ENCODE measurements at places on chromosomes 16 and 17.
A peak's percentile ranks its signal among the peaks of the same experiment; 100 is the strongest.

DNA sequence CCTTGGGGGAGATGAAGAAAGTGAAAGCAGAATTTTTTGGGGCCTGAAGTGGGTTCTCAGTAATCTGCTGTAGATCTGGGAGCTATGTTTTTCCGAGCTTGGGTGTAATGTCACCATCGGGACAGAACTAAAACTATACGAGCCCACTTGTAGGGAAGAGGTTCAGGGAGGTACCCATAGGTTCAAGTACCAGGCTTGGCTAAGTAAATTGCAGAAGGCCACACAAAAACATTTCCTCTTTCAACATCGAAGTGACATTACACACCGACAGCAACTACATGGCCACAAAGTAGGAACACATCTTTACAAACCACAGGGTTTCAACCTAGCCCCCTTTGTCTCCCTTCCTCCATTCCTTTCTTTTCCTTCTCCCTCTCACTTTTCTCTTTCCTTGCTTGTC lies 10.2 kb upstream of the ASIC2 start:
- DNase-seq, result no peak

DNA sequence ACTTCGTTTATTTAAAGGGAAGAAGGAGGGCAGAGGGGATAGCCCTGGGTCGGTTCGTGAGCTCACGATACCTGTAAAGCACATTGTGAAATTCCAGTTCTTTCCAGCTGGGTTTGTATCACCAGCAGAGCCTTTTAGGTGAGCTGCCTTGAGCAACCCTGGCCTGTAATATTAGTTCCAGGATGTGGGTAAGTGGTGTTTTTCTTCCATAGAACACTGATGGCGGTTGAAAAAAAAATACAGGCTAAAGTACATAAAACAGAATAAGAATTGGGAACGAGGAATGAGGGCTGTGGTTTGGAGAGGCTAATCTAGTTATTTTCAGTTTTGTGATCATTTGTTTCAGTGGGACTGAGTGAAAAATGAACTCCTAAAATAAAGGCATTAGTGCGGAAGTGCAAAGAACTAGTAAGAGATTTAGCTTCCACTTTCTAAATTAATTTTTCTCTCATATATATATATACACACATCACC lies 20.6 kb downstream of the HS3ST3B1 start:
- DNase-seq, result no peak

- DNase-seq, result no peak
Measured at GRCh38 chr16:50941681-50942080, 199.8 kb downstream of the CYLD start.

DNA sequence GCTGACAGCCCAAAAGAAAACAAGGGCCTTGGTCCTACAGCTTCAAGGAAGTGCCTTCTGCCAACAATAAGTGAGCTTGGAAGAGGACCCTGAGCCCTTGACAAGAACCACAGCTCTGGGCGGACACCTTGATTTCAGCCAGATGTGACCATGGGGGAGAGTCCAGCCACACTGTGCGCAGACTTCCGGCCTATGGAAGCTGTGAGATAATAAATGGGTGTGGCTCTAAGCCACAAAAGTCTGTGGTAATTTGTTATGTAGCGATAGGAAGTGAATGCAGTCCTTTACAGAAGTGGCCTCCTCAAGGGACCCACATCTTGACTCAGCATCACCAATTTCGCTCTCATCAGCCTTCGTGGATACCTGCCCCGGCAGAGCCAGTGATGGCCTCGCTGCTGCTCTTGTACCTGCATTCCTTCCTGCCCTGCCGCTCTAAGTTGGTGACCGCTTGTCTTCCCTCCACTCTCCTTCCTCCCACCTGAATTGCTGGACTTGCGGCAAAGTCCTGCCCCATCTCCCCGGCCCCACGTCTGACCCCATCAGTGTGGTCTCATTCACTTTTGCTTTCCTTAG lies 29.3 kb downstream of the PRSS54 start:
- DNase-seq, result no peak

GRCh38 chr17:79830303-79830702 lies 8.9 kb downstream of the CBX4 start:
- no peak for DNase-seq

DNA sequence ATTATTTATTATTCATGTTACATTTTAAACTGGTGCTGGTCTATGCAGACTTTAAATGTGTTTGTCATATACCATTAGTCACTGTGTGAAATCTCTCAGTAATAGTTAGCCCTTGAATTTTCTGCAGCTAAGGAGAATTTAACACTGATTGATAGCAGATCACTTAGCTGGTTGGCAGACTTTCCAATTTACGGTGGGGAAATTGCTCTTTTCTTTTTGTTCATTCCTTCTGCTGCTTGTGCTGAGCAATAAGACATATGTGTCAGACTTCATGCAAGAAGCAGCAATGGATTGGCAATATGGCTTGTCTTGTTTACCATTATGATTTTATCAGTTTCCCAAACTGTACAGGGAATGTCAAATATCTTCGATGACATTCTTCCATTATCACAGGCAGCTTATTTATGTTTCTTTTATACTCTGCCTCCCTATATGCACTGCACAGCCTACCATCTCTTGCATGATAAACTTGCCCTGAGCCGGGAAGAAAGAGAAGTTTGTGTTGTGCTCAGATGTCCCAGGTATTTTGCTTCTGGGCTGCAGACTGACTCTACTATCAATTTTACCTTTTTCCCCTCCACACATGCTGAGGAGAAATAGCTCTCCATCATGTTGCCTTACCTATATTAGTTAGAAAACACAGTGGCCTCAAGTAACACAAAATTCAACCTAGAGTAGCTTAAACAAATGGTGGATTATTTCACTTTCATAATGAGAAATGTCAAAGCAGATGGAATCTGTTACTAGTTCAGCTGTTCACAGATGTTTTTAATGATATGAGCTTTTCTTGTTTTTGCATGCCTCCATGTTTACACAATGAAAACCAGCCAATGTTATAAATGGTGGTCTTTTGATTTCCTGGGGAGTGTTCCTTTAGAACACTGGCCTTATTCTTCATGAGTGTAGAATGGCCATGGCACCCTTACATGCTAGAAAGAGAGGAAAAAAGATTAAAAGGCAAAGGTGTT lies 968.1 kb upstream of the GOT2 start:
- no peak for DNase-seq

DNA sequence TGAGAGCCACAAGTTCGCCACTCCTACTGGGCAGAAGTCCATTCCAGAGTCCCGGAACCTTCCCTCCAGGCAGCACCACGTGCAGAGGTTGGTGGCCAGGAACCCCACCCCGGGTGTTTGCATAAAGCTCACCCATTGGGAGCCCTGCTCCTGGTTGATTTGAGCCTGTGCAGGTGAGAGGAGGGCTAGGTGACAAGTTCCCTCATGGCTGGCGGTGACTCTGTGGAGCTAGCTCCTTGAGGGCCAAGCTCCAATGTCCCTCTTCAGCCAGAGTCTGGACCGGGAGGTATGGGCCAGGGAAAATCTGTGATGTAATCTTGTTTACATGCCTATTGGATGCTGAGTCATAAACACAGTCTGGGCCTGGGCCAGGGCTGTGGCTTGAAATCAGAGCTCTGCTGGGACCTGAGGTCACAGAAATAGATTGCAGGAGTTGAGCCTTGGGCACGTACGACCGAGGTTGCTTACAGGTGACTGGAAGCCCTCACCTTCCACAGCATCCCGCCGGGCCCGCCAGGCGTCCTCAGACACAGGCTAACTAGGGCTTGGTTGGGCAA lies 118.9 kb downstream of the AATF start:
- peak; percentile 67 for DNase-seq

GRCh38 chr16:8623634-8624033 lies 2.1 kb downstream of the METTL22 start:
- DNase-seq, result peak; percentile 7

DNA sequence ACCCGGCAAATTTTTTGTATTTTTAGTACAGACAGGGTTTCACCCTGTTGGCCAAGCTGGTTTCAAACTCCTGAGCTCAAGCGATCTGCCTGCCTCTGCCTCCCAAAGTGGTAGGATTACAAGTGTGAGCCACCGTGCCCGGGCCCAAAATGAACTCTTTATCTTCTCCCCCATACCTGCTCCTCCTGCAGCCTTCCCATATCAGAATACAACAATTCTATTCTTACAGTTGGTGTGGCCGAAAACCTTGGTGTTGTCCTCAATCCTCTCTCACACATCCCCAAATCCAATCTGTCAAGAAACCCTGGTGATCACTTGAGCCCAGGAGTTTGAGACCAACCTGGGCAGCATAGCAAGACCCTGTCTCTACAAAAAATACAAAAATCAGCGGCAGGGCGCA lies 19.5 kb upstream of the SPN start:
- DNase-seq, result no peak

DNA sequence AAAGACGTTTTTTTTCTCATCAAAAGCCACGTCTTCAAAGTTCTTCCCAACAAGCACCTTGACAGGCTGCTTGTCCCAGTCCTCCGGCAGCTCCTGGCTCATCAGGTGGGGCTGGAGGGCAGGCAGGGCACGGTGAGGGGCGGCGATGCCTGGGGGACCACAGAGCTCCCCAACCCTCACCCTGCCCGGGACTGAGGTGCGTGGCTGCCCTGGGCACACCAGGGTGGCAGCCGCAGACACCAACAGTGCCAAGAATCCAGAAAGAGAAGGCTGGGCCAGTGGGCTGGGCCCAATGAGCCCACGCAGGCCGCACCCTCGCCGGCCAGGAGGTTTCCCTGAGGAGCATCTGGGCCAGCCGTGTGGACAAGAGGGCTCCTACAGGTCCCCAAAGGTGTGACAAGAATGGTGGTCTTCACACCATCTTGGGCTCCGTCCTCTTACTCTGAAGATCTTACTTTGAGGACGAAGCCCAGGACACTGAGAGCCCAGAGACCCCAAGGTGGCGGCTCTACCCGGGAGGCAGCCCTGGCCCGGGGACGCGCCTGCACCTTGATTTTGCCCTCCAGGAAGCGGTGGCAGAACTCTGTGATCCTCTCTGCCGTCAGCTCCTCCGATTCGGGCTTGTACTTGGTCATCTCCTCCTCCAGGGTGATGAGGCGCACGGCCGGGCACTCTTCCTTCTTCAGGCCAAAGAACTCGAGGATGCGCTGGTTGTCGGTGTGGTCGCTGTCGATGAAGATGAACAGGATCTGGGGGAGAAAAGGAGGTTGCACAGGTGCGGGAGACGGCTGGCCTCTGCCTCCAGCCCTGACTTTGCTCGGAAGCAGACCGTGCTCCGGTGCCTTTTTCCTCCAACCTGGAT lies 11.3 kb upstream of the PPP1R27 start:
- no peak for DNase-seq

- DNase-seq, result no peak
Measured at GRCh38 chr17:35780950-35781349, 14.5 kb downstream of the MMP28 start.

DNA sequence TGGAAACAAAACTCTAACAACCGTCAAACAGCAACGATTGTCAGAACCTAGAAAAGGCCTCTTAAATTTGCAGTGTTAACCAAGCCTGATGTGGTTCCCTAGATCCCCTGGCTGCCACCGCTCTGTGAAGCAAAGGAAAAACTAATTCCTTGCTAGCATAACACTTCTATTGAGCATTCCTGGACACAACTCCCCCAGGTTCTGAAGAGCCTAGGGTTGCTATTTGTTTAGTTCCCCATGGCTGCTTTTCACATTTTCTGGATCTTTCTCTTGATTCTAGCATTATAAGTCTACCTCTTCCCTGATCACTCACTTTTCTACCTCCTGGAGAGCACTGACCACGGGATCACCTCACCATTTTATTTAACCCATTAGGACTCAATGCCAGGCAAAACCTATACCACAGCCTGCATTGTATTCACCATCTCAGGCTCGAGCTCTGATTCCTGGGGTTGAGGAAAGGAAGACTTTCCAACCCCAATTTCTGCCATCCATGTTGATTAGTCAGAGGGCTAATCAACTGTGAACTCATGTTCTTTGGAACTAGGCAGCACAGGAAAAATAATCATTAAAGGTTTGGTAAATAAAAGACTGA lies 692 bp upstream of the KCNJ16 start:
- no peak for DNase-seq

- DNase-seq, result no peak
Measured at GRCh38 chr16:12788758-12789157, 14.9 kb downstream of the CPPED1 start.

GRCh38 chr17:2975469-2975958 lies 87.9 kb downstream of the OR1D5 start:
- no peak for DNase-seq

- DNase-seq, result no peak
Measured at GRCh38 chr17:57988301-57989250, 522 bp upstream of the VEZF1 start.

DNA sequence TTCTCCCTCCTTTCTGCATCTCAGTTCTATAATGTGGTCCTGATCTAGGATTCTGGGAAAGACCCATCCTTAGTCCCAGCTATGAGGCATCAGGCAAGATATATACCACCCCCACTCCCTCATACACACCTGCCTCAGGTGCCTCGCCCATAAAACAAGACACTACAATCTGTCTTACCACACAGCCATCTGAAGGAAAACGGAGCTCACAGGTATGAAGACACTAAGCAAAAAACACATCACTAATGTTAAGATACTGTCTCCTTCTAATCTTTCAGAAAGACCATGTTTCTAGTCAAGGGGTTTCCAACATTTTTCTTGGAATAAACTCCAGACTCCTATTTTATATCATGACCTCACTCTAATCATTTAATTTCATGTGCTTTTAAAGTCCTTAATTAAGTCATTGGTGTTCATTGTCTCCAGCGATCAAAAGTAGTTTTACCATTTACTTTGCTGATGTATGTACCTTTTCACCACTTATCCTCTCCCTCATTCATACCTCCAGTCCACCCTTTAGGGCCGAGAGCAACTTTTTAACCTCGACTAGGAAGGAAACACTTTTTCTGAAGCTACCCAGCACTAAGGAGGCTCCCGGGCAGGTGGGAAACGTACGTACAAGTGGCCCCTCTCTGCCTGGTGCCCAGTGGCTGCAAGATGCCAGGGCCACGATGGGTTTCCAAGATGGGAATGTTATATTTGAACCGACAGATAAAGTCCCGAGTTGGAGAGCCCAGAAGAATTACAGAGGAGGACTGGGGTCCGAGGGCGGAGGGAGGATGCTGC lies 979 bp downstream of the MAP3K14 start:
- no peak for DNase-seq

DNA sequence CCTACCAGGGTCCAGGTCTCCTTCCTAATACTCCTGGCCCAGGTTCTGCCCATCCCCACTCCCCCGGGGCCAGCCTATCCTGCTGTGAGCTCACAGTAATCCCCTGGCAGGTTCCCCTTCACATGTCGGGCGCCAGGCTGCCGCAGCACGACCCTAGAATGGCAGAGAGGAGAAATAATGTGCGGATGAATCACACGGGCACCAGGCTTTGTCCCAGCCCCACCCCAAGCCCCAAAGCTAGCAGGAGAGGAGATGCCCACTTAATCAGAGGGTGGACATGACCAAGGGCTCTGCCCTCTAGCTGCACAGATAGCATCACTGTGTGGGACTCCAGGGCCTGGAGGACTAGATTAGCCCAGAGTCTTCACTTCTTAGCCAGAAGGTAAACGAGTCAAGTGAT lies 39.5 kb downstream of the ST3GAL2 start:
- no peak for DNase-seq

- no peak for DNase-seq
Measured at GRCh38 chr17:42779304-42779935, 990 bp upstream of the WNK4 start.

GRCh38 chr17:50129353-50129727 lies 620 bp downstream of the SAMD14 start:
- no peak for DNase-seq

Measured in GM04504 (cell line).